Testis (tissue), 5 donors: ENCODE measurements at places on chromosomes 13 and 19. TPM values are rescaled to one million over a fixed set of nuclear protein-coding genes. Genes with fewer than 3 reads are reported as not detected.
A peak's percentile ranks its signal among the peaks of the same experiment; 100 is the strongest.

DNA sequence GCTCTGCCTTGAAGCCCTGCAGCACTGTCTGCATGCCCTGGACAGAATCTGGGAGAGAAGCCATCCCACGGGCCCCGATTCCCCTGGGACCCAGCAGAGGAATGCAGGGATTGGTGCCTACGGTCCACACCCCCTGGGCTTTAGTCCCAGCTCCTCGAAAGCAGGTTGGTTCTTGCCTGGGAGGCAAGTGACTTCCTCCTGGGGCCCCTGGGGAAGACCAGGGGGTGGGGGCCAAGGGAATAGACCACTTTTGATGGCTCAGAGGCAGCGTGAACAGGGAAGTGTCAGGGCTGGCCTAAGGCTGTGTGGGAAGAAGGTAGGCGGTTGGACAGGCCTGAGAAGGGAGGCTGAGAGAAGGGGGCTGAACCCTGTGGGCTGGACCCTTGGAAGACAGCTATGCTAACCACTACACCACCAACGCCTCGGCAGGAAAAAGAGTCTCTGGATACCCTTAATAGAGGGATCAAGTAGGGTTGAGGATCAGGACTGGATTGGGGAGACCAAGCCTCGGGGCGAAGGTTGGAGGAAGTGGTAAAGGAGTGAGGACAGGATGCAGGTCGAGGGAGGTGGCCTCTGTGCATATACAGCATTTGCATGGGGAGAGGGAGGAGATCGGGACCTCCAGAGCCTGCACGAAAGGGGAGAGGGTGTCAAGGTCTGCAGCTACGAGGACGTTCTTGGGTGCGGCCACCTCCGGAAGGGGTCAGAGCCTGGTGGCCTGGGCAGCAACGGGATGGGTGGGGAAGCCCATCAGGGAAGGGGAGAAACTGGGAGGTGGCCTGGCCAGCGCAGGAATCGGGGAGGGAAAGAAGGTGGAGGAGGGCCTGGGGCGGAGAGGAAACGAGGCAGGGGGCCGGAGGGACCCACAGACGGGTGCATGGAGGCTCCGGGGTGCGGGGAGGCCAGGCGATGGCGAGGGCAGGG is 709 bp downstream of the DPP9 start:
- peak; percentile 44 for DNase-seq

DNA sequence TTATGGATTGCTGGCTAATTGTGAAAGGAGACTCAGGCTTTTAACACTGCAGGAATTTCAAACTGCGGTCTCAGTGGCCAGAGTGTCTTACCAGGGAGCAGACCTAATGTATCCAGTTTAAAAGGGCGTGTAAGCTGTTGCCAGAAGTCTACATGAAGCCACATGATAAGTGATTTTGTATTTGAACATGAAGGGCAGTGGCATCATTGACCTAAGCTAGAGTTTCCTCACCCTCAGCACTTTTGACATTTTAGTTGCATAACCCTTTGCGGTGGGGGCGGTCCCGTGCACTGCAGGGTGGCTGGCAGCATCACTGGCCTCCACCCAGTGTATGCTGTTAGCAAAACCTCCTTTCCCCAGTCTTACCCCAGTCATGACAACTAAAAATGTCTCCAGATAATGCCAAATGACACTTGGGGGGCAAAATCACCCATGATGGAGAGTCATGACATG is 23.7 kb upstream of the GPR18 start:
- peak; percentile 44 for DNase-seq

CEACAM21 gene
- 0.71 TPM for total RNA-seq

- DNase-seq: peak; percentile 74
Observed at GRCh38 chr19:47729799-47730520, 15.4 kb upstream of the NOP53 start.

- no peak for DNase-seq
Observed at GRCh38 chr13:47707414-47707813, 293.7 kb downstream of the SUCLA2 start.

DNA sequence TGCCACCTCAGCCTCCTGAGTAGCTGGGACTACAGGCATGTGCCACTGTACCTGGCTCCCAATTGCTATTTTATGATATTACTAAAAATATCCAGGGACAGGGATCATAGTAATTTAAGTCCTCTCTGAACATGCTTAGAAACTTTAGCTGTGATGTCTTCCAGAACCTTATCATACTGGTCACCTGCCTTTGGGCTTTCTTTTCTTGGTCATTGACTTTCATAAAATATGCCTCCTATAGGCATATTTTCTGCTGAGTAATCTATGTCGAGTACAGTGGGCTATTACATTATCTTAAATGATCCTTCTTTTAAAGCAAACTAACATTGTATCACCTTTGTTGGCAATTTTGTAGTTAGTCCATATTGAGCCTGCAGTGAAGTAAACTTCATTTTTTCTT is 6.2 kb downstream of the UCHL3 start:
- no peak for DNase-seq

DNA sequence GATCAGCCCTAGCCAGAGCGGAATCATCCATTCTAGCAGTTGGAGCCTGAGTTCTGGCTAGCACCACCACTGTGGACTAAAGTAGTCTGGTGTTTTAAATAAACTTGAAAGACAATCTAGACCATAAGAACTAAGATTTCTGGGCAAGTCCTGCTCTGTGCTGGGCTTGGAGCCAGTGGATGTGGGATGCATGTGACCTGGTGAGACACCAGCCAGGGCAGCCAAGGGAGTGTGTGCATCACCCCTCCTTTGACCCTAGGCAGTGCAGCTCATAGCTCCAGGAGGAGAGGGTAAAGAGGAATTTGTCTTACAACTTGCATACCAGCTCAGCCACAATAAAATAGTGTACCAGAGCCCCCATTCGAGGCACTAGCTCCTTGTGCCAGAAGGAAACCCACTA is 21.0 kb downstream of the ITGBL1 start:
- no peak for DNase-seq

- DNase-seq: no peak
Observed at GRCh38 chr13:95787356-95788099, 110.6 kb downstream of the DNAJC3 start.

DNA sequence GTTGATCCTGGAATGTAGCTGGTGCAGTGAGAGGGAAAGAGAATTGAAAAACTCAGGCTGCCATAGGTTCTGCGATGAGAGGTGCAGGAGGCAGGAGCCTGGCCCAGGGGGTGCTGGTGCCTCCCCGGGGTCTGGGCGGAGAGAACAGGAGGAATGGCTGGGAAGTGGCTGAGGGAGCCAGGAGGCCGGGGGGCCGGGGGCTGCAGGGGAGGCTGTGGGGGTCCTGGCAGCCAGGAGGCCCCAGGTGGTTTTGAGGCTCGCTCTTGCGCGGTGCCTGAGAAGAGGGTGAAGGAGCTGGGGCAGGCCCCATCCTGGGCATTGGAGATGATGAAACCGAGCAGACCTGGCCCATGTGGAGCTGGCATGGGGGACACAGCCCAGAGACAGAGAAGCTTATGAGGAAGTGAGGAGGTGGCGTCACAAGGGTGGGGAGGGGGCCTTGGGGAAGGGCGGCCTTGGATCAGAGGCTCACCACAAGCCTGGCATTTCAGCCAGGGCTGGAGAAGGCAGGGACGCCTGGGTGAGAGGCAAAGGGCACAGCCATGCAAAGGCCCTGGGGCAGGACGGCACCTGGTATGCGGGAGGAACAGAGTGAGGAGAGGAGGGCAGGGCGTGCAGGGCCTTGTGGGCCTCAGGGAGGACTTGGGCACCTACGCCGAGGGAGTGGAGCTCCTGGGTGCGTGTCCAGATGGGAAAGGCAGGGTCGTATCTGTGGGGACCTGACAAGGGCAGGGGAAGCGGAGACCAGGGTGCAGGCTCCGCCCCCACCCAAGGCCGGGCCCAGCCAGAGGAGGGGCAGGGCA is 1.3 kb upstream of the TEKTIP1 start:
- no peak for DNase-seq

DNA sequence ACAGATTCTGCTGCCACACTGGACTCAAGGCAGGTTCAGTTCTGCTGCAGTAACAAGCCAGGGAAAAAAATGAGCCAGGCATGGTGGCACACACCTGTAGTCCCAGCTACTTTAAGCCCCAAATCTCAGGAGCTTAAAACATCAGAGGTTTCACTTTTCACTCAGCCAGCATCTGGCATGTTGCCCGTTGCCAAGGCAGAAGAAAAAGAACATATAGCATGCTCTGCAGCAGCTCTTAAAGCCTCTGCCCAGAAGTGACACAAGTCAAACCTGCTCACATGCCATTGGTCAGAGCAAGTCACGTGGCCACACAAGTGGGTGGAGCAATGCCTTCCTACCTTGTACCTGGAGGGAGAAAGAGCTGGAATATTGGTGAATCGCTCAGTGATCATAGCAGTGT is 14.7 kb upstream of the ADGRE5 start:
- peak; percentile 48 for DNase-seq

DNA sequence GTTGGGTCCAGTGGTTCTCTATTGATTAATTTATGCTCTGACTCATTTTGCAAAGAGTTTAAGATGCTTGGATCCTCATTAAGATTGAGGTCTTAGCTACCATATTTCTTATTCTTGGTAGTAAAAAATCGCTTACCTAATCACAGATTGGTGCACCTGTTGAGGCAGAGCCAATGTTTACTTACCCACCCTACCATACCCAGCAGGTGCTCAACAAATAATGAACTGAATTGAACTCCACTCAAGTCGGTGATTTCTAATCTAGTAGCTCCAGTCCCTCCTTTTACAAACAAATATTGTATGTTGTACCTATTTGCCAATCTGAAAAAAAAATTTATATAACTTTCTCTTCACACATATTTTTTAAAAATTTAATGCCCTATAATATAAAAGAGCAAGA is 361.0 kb downstream of the FGF14 start:
- DNase-seq: no peak

CYP4F11 gene
- 4.3 TPM for total RNA-seq

CLC gene
- not detected for total RNA-seq

GRCh38 chr13:97124915-97125809 is 97.0 kb upstream of the MBNL2 start:
- DNase-seq: peak; percentile 61

GRCh38 chr19:49999371-50000010 is 25.7 kb downstream of the VRK3 start:
- no peak for DNase-seq

PPM1N gene
- total RNA-seq: 1.9 TPM

- no peak for DNase-seq
Observed at GRCh38 chr13:76803831-76804230, 82.4 kb downstream of the KCTD12 start.

DNA sequence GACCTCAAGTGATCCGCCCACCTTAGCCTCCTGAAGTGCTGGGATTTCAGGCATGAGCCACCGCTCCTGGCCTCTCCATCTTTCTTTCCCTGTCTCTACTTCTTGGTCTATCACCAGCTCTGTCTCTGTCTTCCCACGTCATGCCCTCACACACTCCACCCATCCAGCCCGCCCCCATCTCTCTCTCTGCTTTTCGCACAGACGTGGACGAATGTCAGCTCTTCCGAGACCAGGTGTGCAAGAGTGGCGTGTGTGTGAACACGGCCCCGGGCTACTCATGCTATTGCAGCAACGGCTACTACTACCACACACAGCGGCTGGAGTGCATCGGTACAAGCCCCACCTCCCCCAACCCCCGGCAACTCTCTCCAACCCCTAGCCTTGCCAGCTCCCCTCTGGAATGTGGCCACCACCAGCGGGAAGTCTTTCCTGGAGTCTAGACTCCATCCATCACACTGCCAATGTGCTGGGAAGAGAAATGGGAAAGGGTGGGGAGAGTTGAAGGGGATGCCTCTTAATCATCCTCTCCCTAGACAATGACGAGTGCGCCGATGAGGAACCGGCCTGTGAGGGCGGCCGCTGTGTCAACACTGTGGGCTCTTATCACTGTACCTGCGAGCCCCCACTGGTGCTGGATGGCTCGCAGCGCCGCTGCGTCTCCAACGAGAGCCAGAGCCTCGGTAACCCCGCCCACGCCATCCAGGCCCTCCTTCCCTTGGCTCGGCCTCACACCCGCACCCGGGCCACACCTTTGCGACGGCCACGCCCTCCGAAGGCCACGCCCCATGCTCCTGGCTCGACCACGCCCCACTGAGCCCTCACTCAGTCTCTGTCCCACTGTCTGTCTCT is 22.5 kb downstream of the LTBP4 start:
- DNase-seq: peak; percentile 72

- DNase-seq: no peak
Observed at GRCh38 chr19:54851353-54851752, 1.1 kb downstream of the KIR3DL2 start.

- peak; percentile 43 for DNase-seq
Observed at GRCh38 chr13:25300861-25301346, 521 bp upstream of the NUP58 start.

DNA sequence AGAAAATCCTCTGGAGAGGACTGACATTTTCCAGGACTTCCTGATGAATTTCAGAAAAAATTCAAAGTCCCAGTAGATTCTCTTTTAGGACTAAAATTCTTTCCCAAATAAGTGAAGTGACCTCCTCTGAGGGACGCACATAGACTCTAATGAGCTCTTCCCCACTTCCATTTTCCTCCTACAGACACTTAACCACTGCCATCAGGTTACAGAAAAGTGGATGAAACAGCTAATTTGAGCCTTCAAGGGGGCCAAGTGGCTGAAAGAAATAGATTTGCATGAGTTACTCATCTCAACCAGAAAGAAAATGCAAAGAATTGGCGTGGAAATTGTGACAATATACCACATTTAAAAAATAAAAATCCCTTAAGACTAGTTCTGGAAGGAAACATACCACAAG is 185.3 kb upstream of the EDNRB start:
- no peak for DNase-seq

GRCh38 chr19:8251025-8251472 is 41.9 kb downstream of the CERS4 start:
- DNase-seq: peak; percentile 86

- no peak for DNase-seq
Observed at GRCh38 chr13:75372517-75372916, 109.5 kb downstream of the TBC1D4 start.

DNA sequence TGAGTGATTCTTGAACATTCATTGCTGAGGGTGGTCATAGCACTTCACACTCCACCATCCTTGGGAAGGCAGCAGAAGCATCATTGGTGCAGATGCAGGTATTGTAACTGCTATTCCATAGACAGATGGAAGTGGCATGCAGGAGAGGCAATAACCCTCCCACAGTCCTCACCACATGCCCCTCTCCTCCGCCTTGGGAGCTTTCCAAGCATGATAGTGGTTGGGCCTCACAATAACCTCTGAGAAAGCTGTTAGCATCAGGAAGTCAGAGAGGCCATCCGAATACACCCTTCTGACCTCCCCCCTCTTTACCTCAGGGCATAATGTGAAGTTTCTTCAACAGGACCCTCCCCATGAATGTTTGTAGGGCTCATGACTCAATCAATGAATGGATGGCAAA is 177.9 kb downstream of the KATNAL1 start:
- no peak for DNase-seq

ZNF614 gene
- total RNA-seq: 13.9 TPM

DNA sequence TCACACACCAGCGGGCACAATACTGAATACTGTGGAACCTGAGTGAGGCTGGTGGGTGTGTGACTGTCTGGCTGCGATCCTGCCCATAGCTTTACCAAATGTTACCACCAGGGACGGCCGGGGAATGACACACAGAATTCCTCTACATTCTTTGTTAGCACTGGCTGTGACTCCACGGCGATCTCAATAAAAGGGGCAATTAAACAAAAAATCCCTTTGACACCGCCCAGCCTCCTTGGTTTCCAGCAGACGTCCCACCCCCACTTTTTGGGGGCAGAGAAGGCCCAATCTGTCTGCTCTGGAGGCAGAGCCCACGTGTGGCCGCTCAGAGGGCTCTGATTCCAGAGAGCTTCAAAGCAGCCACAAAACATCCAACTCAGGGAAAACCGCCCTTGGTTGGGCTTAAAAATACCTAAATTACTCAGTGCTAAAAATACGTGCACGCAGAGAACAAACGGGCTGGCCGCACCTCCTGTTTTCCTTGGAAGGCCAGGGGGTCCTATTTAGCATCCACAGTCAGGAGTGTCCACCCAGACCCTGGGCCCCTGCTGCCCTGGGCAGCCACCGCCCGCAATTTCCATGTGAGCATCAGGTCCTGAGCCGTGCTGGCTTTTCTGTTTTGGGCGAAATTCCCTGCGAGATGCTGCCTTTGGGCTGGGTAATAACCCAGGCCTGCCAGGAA is 47.8 kb downstream of the GADD45B start:
- no peak for DNase-seq
